ENCODE measurements at places on chromosomes 16 and 17.

GRCh38 chr17:74935585-74936469 lies at the start of gene OTOP3:
TSS of gene OTOP3 (plus strand) at chr17:74935898. CDS start at chr17:74935922, 24 bp downstream.
- DNase-seq, result no peak

GRCh38 chr16:10961231-10961630 lies 16.9 kb downstream of the CLEC16A start:
- DNase-seq, result no peak

- no peak for DNase-seq
These were observed 58.4 kb downstream of the PHKB start for GRCh38 chr16:47519546-47519945.

GRCh38 chr16:24858219-24859041 lies 12.7 kb downstream of the SLC5A11 start:
- no peak for DNase-seq

- no peak for DNase-seq
These were observed 16.6 kb upstream of the PITPNM3 start for GRCh38 chr17:6572972-6573370.

All from activated CD4-positive, alpha-beta T cell treated with anti-CD3 and anti-CD28 coated beads for 4 hours (primary cell).